ENCODE measurements at places on chromosomes 2 and 18. TPM values are rescaled to one million over a fixed set of nuclear protein-coding genes. Genes with fewer than 3 reads are reported as not detected.
A peak's percentile ranks its signal among the peaks of the same experiment; 100 is the strongest.

GRCh38 chr18:75141166-75141565 is 67.8 kb downstream of the PTGR3 start:
- no peaks in the 10 kb centered on the region for H3K36me3 ChIP-seq
- DNase-seq: no peak
- no peaks in the 10 kb centered on the region for H3K4me1 ChIP-seq
- H3K27ac ChIP-seq: no peak overlapping the region
- no peak overlapping the region for H3K4me3 ChIP-seq

ERICH2 gene
- not detected for total RNA-seq

- no peak overlapping the region for H3K4me3 ChIP-seq
- no peaks in the 10 kb centered on the region for H3K27me3 ChIP-seq
- H3K4me1 ChIP-seq: no peaks in the 10 kb centered on the region
- peak; percentile 30 for DNase-seq
These were observed 232.1 kb downstream of the LOXHD1 start for GRCh38 chr18:46424898-46425297.

GRCh38 chr2:219475697-219476651 is 22.7 kb upstream of the GMPPA start:
- H3K36me3 ChIP-seq: no peaks in the 10 kb centered on the region
- peak; percentile 53 for DNase-seq
- no peak overlapping the region for H3K27ac ChIP-seq
- H3K4me3 ChIP-seq: no peak overlapping the region
- H3K27me3 ChIP-seq: no peaks in the 10 kb centered on the region

DNA sequence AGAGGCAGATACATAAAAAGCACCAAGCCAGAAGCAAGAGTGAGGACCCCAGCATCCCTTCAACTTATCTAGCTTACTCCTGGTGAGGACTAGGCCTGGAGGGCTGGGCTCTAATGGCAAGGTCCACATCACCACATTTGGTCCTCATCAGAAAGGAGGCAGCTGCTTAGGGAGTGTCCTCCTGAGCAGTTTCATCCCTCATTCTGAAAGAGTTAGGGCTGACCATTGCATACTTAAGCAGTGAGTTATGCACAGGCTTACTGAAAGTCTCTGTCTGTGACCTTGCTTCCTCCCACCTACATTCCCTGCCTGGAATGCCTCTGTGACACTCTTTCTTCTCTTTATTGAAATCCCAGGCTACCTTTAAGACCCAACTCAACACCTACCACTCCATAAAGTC is 301.8 kb upstream of the ACVR2A start:
- no peaks in the 10 kb centered on the region for H3K27me3 ChIP-seq
- no peak overlapping the region for H3K4me3 ChIP-seq
- H3K27ac ChIP-seq: no peak overlapping the region
- no peaks in the 10 kb centered on the region for H3K4me1 ChIP-seq

DNA sequence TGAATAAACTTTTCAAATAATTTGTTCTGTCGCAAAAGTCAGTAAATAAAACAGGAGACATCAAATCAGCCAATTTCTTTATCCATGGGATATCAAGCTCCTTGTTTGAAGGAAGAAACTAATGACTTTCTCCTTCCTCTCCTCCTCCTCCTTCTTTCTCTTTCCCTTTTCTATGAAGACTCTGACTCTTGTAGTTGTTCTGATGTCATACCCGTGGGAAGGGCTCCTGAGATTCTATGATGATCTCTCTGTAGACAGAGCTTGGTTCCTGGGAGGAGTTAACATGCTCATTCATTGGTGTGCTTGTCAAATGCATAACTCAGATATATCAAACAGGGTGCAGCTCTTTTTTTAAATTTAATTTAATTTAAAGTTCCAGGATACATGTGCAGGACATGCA is 118.7 kb upstream of the KCTD1 start:
- H3K27ac ChIP-seq: no peak overlapping the region
- H3K4me1 ChIP-seq: no peaks in the 10 kb centered on the region
- no peak overlapping the region for H3K4me3 ChIP-seq
- peaks cover 9% of the 10 kb centered on the region for H3K27me3 ChIP-seq
- DNase-seq: no peak

DNA sequence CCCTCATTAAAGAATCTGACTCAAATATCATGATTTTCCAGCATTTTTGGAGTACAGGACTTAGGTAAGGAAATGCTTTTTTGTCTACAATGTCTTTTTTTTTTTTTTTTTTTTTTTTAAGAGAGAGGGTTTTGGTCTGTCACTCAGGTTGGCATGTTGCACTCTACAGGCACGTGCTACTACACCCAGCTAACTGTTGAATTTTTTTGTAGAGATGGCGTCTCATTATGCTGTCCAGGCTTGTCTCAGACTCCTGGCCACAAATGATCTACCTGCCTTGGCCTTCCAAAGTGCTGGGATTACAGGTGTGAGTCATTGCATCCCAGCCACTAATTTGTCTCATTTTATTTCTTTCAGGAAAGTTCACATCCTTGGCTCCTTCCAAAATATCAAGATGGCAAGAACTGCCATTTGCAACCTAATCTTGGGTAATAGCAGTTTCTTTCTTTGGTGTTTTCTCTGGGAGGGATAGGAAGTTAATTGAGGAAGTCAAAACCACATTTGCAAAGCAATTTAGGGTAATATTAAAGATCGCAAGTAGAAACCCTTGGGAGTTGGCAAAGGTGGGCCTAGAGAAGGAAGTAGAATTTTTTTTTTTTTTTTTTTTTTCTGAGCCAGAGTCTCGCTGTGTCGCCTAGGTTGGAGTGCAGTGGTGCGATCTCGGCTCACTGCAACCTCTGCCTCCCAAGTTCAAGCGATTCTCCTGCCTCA is 15.5 kb downstream of the PNO1 start:
- no peaks in the 10 kb centered on the region for H3K27me3 ChIP-seq
- no peak overlapping the region for H3K27ac ChIP-seq
- no peak for DNase-seq

- no peaks in the 10 kb centered on the region for H3K36me3 ChIP-seq
- peak; percentile 49 for DNase-seq
- H3K27ac ChIP-seq: no peak overlapping the region
- H3K4me1 ChIP-seq: 0 out of 2 replicates have a peak, but pooled peaks cover 5% of the 10 kb centered on the region
- no peak overlapping the region for H3K4me3 ChIP-seq
These were observed 100.5 kb upstream of the LMAN1 start for GRCh38 chr18:59459369-59460071.

DNA sequence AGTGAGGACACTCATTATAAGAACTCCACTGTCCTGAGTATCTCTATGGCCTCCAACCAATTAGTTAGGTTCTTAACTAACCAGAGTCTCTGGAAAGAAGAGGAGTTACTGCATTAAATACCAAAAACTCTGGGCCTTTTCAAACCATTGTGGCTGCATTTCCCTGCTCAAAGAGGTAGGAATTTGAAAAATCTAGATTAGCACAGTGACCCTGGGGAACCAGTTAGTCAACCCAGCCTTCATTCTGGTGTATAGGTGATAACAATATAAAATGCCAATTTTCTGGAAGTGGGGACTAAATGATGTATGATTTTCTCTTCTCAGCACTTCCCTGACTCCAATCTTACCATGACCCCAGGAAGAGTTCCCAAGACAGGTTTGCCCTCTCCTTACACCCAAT is 287.8 kb upstream of the SETBP1 start:
- H3K4me1 ChIP-seq: no peaks in the 10 kb centered on the region
- H3K36me3 ChIP-seq: no peaks in the 10 kb centered on the region
- H3K27ac ChIP-seq: no peak overlapping the region
- H3K27me3 ChIP-seq: no peaks in the 10 kb centered on the region

ACMSD gene
- not detected for total RNA-seq

GRCh38 chr2:235029054-235029453 is 77.2 kb downstream of the SH3BP4 start:
- H3K4me3 ChIP-seq: no peak overlapping the region
- no peaks in the 10 kb centered on the region for H3K27me3 ChIP-seq
- DNase-seq: no peak
- peaks cover 49% of the 10 kb centered on the region for H3K36me3 ChIP-seq
- no peak overlapping the region for H3K27ac ChIP-seq
